ENCODE measurements at places on chromosomes 16 and 17. TPM values are rescaled to one million over a fixed set of nuclear protein-coding genes. Genes with fewer than 3 reads are reported as not detected.

Gene KRTAP9-8
- not detected for polyA plus RNA-seq

Gene SOST
- not detected for polyA plus RNA-seq

Gene TNFSF12
- 5.2 TPM for polyA plus RNA-seq

Gene NGFR
- 10.3 TPM for polyA plus RNA-seq

Gene CHST5
- not detected for polyA plus RNA-seq

Gene NOS2
- polyA plus RNA-seq = not detected

Gene ZNF469
- polyA plus RNA-seq = 0.04 TPM

Gene PRCD
- 0.63 TPM for polyA plus RNA-seq

Gene CYB561
- 9.5 TPM for polyA plus RNA-seq

Gene KRTAP4-2
- not detected for polyA plus RNA-seq

Gene HES7
- polyA plus RNA-seq = not detected

Gene CD300E
- polyA plus RNA-seq = 0.07 TPM

Gene ABCA8
- polyA plus RNA-seq = 9.3 TPM

Gene CCL17
- polyA plus RNA-seq = not detected

Gene SP2
- 4.1 TPM for polyA plus RNA-seq

Gene HSD3B7
- polyA plus RNA-seq = 74.0 TPM

Gene TBC1D3K
- not detected for polyA plus RNA-seq

Gene IL32
- 300 TPM for polyA plus RNA-seq

Gene GUCY2D
- polyA plus RNA-seq = not detected
